ENCODE measurements at places on chromosomes 4 and X.

DNA sequence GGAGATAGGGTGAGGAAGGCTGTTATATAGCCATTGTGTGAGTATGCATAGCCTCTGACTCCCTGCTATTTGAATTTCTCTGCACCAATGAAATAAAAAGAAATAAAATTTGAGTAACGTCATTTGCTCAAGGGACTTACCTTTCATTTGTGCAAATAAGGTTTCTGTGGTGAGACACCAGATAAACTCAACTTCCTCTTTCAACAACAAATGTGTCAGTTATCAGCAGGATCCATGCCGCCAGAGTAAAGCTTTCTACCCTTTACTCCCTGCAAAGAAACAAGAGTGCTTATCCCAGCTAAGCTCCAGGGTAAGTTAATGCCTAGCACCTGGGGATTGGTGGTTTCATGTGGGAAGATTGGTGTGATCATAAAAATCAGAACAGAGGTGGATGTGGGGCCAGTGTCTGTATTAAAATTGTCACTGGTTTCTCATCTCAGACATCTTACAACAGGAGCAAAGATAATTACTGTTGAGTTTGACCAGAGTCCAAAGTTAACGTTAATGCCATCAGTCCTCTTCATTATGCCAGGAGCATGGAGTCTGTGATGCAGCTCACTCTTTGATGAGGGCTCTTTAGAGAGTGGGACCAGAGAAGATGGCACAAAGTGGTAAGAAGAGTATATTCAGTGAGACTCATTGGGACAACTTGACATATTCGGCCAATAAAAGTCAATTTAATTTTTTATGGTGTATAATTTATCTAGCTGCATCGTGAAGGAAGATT, at the start of gene P2RY10:
Gene P2RY10 (plus strand): TSS at position 206 of the 727 bp plus-strand sequence. CDS start 15,130 bp downstream, outside the sequence.
- no peak for DNase-seq

DNA sequence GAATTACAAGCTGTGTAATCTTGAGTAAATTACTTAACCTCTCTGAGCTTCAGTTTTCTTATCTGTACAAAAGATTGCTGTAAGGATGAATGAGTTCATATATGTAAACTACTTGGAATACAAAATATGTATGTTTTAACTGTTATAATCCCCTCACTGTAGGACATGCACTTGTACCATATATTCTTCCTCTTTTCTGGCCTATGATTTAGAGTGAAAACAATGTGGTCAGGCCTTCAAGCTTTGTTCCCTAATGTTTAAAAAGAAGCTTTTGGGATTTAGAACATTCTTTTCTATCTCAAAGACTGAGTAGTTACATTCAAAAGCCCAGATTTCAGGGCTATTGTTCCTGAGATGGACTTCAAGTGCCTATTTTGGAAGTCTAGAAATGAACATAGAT, 26.7 kb upstream of the GPRIN3 start:
- no peak for DNase-seq

DNA sequence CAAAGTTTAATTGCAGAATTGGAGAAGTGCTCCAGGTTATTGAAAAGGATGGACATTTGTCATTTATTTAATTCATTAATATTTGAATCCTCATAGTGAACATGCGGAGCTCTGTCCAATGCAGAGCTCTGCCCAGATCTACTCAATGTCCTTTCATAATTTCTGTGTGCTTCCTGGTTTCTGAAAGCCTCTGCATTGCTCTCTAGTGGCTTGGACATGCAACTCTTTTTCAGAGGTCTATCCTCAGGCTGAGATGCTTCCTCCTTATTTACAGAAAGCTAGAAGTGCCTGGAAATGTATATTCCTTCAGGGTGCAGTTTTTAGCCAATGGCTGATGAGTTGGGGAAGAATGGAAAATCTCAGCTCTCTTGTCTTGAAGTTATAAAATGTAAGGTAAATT, 786.1 kb upstream of the AADAT start:
- DNase-seq, result no peak

DNA sequence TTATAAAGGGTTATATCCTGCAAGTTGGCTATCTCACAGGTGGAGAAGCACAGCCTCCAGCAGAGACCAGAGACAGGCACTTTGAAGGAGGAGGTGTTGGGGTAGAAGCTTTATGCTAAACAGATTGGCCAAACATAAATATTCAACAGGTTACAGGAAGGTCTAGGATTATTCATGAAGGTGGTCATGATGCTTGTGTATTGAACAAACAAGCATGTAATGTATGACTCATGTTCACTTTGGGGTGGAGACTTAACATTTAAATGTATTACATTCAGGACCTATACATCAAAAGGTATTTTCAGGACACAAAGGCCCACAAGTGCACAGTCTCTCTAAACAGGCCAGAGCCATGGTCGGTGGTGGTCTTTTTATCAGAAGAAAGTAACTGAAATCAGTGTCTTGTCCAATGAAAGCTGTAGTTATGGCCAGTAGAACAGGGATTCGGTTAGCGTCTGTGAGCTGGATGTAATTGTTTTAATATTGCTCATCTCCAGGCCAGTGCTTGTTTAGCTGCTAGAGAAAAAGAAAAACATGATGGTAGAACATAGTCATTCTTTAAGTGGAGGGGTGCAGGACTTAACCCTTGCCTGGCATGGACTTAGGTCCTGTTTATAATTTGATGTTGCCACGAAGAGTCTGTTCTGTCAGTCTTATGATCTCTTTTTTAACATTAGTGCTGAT, 555.2 kb upstream of the PCDH10 start:
- DNase-seq, result no peak

DNA sequence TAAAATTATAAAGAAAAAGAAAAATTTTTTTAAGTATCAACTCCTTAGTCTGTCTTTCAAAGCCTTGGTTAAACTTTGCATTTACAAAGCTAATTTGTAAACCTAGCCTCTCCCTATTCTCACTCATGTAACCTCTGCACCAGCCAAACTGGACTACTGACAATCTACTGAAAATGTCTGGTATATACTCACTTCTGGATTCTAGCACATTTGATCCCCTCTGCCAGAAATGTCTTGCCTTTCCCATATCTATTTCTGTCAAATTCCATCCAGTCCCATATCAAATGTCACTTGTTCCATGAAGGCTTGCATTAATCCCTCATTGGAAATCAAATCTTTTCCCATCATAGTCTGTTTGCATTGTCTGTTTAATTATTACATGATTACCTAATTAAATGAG, 105.8 kb upstream of the KLHL13 start:
- DNase-seq, result no peak

DNA sequence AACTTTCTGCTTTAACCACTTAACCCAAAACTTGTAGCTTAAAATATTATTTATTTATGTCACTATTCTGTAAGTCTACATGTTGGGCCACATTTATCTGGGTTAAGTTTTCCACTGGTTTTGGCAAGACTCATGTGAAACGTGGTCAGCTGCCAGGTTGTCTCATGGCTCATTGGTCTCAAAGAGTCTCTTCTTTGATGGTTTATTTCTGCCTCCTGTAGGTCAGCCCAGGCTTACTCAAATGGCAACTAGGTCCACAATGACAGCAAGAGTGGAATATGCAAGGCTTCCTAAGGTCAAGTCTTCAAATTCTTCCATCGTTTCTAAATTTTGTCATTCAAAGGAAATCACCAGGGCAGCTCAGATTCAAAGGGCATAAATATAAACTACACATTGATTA, 828.7 kb downstream of the PCDH7 start:
- no peak for DNase-seq

DNA sequence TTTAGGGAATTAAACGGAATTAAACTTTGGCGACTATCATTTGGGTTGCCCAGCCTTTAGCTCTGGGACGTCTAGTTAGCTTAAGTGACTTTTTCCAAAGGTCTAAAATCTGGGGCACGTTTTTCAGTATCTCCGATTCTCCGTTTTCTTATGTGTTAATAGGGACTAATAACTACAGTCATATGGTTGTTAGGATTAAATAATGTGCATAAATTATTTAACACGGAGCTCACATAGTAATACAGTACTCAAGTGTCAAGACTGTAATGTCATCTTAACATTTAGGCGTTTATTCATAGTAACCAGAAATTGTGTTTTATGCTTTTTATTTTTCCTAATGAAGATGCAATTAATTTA, 466 bp upstream of the CCNA2 start:
- no peak for DNase-seq

GRCh38 chr4:94605241-94605805, 152.4 kb upstream of the BMPR1B start:
- DNase-seq, result no peak

GRCh38 chr4:98094118-98094517, 49.2 kb downstream of the STPG2 start:
- no peak for DNase-seq

DNA sequence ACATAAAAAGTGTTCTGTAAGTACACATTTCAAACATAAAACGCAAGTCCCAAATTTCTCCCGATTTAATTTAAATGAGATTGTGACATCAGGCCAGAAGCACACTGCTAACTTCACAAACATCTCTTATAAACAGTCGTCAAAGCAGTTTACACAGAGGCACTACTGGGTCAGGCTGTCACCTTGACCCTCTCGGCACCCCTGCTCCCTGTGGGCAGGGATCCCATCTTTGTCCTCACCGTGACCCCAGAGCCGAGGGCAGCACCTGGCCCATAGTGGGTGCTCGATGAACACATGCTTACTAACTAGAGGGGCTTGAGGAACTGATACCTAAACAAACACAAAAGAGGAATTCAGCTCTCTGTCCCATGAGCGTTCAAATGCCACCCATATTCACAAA, 22.2 kb downstream of the QDPR start:
- no peak for DNase-seq

DNA sequence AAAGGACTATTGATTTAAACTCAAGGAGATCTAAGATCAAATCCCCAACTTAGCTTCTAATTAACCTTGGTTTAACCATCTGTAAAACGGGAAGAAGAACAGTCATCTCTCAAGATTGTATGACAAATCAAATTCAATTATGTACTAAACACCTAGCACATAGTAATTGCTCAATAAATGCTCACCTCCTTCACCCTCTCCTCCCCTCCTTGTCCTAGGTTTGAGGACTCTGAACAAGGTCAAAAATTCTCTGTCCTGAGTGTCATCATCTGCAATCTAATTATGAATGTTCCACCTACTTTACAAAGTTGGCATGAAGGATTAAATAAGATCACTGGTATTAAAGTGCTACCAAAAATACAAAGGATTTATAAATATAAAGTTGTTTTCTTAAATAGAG, 320.1 kb upstream of the PPARGC1A start:
- DNase-seq, result no peak

All from osteocyte (in vitro differentiated cells).